ENCODE measurements at places on chromosomes 5 and 9.

- DNase-seq, result peak; percentile 90
These were observed 18.2 kb downstream of the S100Z start for GRCh38 chr5:76867827-76868693.

DNA sequence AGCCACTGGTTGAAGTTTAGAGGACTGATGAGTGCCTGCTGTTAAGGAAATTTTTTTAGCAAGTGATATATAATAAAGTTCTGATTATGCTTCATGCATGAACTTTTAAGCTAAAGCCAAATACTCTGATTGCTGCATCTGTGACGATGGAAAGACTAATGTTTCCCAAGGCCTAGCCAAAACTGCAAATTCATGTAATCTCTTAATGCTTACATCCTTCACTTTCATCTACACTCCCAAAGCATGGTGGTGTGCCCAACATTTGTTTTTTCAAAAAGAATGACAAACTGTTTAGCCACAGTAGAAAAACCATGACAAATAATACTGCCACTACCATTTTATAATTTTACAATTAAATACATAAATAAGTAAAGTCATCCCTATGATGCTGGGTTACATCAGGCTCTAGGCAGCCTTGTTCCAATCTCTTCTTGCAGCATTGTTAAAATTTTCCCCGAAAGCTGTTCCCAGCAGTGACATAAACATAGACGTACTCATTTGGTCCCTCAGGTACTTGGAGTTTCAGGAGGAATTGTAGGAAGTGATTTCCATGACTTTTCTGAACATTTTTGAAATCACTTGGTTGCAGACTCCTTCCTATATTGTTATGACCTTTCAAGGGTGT is 625.3 kb upstream of the DMAC1 start:
- no peak for DNase-seq

DNA sequence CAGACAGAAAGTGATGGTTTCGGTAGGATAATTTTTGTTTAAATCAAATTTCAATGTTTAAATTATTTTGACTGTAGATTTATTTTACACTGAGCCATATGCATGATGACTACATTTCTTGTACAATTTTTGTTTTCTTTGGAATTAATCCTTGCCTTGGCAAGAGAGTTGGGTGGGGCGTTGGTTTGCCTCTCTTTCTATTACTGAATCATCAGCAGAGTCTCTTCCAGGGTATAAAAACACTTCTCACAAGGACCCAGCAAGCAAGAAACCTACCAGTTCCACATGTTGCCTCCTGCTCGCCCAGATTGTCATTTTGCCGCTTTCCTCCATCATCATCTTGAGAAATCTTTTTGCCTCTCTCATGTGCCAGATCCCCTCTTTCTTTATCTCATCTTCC is 455.0 kb upstream of the DMAC1 start:
- no peak for DNase-seq

DNA sequence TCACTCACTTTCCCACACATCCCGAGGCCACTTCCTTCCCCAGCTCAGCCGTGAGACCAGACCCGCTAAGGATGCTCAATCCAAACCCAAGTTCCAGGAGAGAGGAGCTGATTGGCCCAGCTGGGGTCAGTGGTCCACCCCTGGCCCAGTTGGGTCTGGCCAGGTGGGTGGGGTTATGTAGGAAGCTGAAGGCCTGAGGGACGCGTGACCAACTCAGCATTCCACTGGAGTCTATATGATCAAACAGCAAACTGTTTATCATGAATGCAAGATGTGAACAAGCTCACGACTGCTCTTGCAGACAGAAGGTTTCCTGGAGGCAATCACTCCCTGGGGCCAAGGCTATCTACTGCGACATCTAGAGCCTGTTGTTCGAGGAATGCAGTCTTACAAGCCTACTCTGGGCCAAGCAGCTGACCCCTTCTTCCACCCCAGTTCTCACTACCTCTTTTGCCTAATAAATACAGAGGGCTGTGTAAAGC is 4.9 kb upstream of the RAPGEF1 start:
- DNase-seq, result no peak

GRCh38 chr9:101601904-101602765 is 7.4 kb upstream of the PPP3R2 start:
- peak; percentile 85 for DNase-seq
